Upper lobe of right lung (tissue), 1 donor: ENCODE measurements at places on chromosomes 5 and 9.

GRCh38 chr5:72834924-72835323 lies 18.5 kb downstream of the TNPO1 start:
- no peak for DNase-seq

- no peak for DNase-seq
These were observed 37.6 kb downstream of the PTGER4 start for GRCh38 chr5:40717281-40717680.

DNA sequence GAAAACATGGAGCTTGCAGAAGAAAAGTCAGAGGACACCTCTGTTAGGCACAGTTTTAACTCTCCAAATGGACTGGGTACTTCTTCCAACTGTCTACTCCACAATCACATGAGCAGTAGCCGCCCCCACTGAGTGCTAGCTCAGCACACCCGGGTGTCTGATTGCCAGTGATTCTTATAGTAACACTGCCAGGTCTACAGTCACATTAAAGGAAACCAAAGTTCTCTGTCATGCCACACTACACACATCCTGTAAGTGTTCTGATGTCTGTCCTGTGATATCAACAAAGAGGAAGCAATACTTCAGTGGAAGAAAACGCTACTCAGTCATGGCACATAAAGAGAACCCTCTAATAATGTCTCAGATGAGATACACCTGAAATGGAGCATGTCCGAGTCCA lies at the start of gene HAVCR2:
Gene HAVCR2 (minus strand): TSS at position 69 of the 400 bp plus-strand sequence. CDS start 61 bp downstream, at position 8.
- DNase-seq: peak; percentile 72

- DNase-seq: no peak
These were observed 18.6 kb downstream of the MLLT3 start for GRCh38 chr9:20603524-20604268.

GRCh38 chr9:104388071-104388470 lies 116.0 kb upstream of the OR13F1 start:
- DNase-seq: no peak

DNA sequence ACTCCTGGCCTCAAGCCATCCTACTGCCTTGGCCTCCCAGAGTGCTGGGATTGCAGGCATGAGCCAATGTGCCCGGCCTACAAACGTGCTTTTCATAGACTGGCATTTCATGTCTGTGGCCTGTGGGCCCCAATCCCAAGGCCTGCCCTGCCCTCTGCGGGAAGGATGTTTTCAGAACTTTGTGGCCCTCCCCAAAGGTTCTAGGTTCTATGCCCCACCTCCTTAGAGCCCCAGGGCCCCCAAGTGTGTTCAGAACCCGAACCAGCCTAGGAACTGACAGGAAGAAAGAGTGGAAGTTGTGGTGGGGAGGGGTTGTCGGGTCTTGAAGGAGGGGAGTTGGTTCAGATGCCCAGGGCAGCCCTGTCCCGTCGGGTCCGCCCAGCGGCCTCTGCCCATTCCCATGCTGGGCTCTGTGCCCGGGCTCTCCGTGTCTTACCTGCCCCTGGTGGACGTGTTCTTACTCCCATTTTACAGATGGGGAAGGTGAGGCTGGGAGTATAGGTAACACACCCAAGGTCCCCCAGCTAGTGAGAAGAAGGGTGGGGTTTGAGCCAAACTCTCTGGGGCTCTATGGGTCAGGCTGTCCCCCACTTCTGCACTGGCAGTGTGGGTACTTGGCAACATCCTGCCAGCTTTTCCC lies 175.8 kb upstream of the IER5L start:
- DNase-seq: no peak

- no peak for DNase-seq
These were observed 70.5 kb downstream of the ERP44 start for GRCh38 chr9:100028201-100028784.

- no peak for DNase-seq
These were observed at the start of the genes BHMT2 and DMGDH for GRCh38 chr5:79069488-79070349. Gene BHMT2, plus strand, starts transcription at chr5:79069767. Its CDS starts 16 bp downstream, at chr5:79069783. Gene DMGDH, minus strand, starts transcription at chr5:79069674. Its CDS starts 54 bp downstream, at chr5:79069620.

DNA sequence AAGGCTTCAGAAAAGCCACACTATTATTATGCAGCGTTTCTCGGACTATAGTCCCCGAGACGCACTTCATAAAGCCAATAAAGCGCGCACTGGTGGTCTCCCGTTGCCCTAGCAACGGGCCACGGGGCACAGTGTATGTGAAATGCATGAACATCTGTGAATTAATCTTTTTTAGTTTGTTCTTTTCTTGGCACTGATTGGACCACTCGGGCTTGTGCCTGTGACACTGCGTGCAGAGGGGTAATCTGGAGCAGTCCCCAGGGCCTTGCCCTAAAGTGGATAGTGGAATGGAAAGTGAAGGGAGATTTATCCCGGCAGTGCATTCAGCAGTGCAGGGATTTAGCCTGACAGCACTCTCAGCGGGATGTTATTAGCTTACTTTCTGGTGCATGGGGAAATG lies 92.1 kb downstream of the TLE4 start:
- no peak for DNase-seq

GRCh38 chr9:134800791-134801339 lies 79.7 kb upstream of the FCN2 start:
- no peak for DNase-seq

- DNase-seq: no peak
These were observed 49.3 kb upstream of the HK3 start for GRCh38 chr5:176948458-176948857.

GRCh38 chr5:178899289-178899688 lies 3.6 kb downstream of the ZFP2 start:
- DNase-seq: no peak

DNA sequence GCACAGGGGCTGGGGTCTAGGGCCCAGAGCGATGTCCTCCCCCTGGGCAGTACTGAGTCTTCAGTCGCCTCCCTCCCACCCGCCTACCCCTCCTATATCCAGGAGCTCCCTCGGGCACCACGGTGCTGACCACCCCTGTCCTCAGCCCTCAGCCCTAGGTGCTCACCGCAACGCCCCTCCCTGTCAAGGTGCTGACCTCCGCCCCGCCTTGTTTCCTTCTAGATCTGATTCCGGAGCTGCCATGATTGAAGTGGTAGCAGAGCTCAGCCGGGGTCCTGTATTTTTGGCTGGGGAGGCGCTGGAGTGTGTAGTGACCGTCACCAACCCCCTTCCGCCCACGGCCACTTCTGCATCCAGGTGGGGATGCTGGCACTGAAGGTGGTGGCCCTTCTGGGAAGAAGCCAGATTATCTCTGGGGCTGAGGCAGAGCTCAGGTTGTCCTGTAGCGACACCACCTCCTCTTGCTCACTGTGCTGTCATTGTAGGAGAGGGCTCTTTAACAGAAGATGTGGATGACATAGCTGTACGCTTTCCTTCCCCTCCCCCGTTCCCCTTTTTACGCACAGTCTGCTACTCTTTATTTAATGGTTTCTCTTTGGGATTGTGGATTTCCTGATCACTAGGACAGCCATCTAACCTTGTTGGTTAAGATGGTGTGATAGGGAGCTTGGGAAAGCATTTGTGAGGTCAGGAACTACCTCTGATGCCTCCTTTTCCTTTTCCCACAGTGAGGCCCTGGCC lies 598 bp downstream of the RGP1 start:
- DNase-seq: peak; percentile 78

DNA sequence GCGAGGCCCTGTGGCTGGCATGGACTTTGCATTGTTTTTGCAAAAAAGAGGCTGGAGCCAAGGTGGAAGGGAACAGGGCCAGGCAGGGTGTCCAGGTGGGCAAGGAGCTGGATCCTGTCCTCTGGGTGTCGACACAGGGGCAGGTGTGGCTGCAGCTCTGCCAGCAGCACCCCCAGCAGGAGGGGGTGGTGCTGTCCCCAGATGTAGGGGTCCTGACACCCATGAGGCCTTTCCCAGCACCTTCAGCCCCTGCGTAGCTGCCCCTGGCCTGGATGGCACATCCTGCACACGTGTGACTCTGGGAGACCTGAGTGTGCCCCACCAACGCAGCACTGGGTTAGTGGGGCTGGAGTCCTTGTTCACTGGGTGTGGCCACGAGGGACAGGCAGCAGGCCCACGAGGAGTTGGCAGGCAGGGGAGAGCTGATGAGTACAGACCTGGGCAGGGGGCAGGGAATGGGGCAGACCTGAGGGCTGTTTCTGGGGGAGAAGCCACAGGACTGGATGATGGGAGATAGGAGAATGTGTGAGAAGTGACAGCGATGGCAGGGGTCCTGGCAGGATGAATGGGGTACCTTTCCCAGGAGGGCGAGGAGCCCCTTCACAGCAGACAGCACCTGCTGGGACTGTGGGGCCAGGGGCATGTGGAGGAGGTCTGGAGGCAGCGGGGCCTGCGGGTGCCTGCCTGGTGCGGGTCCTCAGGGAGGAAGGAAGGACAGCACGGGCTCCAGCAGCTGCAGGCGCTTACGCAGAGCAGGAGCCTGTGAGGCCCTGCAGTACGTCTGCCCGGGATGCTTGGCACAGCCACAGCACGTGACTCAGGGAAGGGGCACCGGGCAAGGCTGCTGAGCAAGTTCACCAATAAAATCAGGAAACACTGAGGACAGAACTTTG lies 3.6 kb upstream of the RASGEF1C start:
- peak; percentile 58 for DNase-seq

- DNase-seq: no peak
These were observed 297.1 kb upstream of the CD180 start for GRCh38 chr5:67493676-67494075.

- DNase-seq: no peak
These were observed 168.3 kb upstream of the OTULINL start for GRCh38 chr5:14413331-14413750.

DNA sequence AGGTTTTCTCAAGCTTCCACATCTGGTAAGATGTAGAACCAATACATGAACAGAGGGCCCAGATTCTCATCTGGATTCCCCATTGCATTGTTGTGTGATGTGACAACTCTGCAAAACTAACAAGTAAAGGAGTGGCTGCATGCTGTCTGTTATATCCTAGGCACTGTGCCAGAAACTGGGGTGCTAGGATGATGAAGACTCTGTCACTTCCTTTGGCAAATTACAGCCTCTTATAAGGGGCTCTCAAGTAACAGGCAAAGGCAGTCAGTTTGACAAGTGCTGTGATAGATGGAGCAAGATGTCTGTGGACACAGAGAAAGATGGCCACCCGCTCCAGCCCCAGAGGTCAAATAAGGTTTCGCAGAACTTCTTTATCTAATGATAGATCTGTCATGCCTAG lies 115.7 kb downstream of the PAPPA start:
- no peak for DNase-seq

DNA sequence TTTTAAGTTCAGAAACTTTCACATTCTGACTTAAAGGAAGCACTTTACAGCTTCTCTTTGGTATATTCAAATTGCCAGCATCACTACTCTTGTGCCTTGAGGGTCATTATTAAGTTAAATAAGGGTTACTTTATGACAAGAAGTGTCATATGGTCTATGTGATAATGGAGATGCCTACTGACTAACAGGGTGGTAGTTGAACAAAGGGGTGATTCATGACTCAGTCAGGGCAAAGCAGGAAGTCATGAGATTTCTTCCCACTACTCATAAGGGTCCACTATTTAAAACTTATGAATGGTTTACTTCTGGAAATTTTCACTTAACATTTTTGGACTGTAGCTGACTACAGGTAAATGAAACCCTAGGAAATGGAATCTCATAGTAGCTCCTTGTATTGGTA lies 938.3 kb upstream of the PTPRD start:
- DNase-seq: no peak

DNA sequence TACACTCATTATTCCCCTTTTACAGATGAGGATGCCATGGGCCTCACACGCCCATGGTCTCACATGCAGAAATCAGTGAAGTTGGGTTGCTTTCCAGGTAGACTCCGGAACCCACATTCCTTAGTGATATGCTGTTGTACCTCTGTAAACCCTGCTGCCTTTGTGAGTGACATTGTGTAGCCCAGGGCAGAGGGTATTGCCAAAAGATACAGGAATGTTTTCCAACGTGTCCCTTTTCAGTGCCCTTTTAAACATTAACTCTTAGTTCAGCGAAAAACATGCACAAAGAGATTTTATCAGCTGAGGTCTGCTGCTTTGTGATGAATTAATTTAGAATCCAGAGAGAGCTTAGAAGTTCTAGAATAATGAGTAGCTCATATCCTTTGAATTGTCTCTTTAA lies 38.3 kb upstream of the TRMT10B start:
- no peak for DNase-seq

- no peak for DNase-seq
These were observed 37.3 kb upstream of the TRIO start for GRCh38 chr5:14105718-14106410.

DNA sequence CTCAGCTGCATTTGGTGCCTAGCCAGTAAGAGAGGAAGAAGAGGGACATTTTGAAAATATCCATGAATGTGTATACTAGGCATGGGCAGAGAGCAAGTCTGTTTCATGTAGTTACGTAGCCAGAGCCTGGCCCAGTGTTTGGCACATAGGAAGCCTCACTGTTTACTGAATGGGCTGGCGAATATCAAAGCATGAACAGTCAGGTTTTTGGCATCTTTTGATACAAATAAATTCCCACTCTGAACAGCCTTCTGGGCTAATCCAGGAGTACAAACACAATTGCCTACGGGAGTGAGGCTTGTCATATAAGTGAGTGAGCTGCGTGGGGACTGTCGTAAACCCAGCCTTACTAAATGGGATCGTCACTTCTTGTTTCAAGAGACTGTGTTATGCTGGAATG lies 253.1 kb upstream of the PANK3 start:
- no peak for DNase-seq

DNA sequence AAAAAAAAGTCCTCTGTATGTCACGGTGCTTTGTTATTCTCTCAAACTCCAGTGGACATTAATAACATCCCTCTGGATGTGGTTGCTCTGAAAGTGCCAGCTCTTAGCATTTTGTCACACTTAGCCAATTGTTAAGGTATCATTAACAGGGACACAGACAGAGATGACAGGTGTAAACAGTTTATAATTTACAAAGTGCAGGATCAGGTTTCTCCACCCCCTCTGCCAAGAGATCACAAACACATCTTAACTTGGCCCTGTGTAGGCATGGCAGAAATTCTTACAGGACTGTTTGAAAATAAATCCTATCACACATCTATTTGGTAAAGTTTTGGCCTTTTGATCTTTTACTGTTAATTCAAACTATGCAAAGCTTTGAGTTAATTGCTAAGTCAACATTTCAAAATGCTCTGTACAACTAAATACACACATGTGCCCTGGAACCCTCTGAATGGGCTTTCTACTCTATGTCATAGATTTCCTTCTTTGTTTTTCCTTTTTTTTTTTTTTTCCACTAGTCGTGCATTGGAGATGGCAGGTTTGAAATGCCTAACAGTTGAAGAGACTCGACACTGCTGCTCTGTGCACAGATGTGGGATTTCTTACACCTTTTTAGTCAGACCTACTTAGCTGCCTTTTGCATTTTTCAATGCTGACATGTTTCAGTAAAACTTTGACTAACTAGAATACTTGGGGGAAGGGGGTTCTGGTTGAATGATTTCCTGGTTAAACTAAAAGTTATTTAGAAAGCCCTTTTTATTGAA lies 41.7 kb downstream of the SEMA6A start:
- no peak for DNase-seq

DNA sequence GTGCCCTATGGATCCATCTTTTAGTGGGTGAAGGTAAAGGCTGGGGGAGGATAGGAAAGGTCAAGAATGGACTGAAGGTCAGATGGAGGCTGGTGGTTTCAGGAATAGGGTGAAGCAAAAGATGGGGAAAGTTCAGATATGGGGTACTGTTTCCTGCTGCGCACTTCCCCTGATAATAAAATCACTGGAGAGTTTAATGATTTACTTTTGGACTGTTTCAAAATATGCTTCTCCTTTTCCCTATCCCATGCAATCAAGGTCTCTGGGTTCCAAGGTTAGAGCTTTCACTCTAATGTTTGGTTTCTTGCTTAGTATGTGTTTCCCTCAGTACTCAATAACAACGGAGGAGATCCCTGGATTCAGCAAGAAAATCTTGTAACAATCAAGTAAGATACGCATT lies 10.8 kb upstream of the PPP3R2 start:
- no peak for DNase-seq
